ENCODE measurements at places on chromosomes 1 and 21.

DNA sequence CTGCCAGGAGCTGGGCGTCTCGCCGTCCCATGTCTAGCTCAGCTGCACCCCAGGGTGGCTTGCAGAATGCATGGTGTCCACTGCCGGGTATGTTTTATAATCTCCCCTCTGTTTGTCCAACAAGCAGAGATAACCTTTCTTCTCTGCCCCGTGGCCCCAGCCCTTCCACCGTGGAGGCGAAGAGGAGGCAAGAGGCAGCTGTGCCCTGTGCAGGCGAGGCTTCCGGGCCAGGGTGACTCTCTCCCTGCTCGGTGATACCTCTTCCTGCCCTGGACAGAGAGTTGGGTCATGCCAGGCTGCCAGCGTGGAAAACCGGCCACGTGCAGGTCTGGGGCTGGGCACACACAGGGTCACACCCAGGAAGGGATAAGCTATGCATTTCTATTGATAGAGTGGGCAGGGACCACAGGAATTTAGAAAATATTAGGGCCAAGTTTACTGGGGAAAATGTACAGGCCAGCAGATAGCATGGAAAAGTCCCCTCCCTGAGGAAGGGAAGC, at the start of gene TFF2:
TSS of gene TFF2 (minus strand) at position 68 of the 500 bp plus-strand sequence. CDS start at position 31, 37 bp downstream.
- DNase-seq: no peak

GRCh38 chr1:205449750-205450443, 5.9 kb downstream of the BLACAT1 start:
- no peak for DNase-seq

- DNase-seq: no peak
Observed at GRCh38 chr1:61670445-61670844, 54.5 kb downstream of the TM2D1 start.

DNA sequence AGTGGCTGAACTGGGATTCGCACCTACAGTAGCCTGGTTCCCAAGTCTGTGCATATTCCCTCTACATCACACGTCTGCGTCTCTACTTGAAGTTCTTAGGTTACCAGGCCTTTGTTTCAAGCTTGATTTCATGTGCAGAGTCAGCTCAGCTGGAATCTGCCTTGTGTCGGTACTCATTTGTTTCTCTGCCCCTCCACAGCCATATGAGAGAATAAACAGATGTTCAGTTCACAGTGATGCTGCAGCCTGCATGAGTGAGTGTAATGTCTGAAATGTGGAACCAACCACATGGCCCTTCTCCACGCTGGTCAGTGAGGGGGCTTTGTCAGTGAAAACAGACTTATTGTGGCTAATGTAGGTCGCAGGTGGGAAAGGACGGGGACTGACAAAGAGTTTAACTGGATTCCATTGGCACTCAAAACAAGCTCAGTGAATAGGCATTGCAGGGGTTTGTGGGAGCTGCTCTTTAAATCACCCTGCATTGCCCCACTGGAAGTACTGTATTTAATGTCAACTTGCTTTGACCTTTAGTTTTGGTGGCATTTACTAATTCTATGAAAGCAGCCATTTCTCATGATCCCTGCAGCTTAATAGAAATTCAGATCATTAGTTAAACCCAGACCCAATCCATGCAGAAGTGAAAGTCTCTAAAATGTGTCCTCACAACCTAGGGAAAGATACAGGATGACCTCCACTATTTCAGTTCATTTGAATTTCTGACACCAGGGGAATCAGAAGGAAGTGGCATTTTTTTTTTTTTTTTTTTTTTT, 136.4 kb upstream of the FAM78B start:
- DNase-seq: no peak

DNA sequence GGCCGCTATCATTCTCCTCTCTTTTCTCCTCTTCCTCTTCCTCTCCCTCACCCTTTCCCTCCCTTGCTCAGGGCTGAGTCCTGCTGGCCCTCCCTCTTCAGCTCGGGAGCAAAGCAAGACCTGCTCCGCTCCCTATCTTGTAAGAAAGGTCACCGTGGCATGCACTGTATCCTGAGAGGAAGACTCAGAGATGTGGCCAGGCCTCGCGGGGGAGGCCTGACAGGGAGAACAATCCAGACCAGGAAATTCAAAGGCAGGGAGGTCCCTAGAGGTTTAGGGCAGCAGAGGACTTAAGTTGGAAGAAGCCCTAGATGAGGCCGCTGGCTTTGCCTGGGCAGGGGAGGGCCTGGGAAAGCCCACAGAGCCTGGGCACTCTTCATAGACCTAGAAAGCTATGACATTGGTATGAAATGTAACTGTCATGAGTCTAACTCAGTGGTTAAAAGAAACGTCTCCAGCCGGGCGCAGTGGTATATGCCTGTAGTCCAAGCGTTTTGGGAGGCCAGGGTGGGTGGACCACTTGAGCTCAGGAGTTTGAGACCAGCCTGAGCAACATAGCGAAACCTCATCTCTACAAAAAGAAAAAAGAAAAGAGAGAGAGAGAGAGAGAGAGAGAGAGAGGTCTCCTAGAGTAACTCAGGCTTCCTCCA, 14.6 kb upstream of the PTAFR start:
- DNase-seq: no peak

DNA sequence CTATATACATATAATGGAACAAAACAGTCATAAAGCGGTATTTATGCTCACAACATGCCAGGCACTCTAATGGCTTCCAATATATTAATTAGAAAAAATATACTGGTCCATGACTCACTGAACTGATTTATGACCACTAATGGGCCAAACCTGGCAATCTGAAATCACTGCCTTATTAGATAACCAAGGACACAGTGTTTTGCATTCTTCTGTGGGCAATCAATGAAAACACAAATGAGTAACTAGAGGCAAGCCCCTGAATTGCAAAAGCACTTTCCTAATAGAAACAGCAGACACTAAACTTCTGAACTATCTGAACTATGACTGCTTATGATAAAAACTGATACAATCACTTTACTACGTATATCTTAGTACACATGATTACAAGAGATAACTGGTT, 3.5 kb downstream of the GCLM start:
- no peak for DNase-seq

GRCh38 chr1:215569986-215570824, 3.1 kb downstream of the KCTD3 start:
- no peak for DNase-seq

DNA sequence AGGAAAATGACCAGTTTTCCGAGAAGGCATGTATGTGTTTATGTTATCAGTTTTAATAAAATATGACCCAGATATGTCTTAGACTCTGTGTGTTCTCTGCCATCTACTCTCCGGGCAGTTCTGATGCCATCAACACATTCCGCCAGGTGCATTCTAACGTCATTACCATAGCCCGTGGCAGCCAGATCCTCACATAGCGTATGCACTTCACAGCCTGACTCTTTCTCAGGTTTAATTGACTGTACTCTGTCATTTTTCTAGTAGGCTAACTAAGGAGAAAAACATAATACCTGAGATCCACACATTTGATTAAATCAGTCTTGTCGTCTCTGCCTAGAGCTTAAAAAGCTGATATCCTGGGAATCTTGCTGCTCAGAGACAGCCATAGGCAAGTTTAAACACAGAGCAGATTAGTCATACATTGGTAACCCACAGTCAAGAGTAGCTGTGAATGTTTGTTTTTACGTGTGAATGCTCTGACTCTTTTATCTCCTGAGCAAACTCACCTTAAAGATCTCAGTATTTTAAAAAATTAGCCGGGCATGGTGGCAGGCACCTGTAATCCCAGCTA, 175.9 kb downstream of the GREM2 start:
- DNase-seq: no peak

DNA sequence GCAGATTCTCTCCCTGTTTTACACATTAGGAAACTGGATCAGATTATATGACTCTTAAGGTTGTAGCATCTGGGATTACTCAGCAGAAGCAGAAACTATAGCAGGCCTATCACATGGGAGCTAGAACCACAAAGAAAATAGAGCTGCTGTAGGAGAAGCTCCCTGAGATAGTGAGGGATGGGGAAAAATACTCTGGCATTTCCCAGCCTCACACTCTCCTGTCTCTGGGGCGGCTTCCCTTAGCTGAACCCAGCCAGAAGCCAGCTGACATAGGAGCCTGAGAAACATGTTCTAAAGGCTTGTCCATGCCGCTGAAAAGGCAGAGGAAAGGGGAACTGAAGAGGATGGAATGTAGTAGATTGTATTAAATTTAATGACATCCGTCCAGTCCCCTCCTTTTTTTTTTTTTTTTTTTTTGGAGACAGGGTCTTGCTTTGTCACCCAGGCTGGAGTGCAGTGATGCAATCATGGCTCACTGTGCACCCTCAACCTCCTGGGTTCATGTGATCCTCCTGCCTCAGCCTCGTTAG, 76.8 kb upstream of the DNAJC6 start:
- no peak for DNase-seq

DNA sequence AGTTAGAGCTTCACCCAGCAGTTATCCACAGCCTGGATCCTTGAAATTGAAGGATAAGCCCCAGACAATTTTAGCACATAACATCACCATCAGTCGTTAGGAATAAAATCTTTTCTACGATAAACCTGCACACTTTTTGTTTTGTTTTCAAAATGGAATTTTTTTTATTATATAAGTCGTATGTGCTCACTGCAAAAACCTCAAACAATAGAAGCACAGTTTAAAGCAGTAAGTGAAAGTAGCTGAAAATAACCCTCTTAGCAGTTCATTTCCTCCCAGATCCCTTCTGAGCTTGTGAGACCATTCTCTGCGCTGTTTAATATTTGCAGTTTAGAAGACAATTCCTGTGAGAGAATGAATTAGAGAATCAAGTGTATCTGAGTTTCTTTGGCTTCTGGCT, 38.3 kb downstream of the ELK4 start:
- no peak for DNase-seq

DNA sequence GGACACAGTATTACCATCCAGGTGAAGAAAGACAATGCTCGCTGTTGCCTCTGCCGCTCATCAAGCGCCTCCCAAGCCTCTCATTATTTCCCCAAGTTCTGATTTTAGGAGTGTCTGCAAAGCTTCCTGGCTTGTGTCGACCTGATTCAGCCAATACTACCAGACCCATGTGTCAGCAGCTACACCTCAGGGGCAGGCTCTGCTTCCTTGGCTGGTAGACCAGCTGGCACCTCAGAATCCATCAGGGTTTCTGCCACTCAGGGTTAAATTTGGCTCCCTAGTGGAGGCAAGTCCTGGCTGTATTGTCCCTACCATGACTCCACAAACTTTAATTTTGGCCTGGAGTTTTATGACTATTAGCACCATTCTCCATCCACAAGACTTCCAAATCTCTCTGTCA, 35.4 kb downstream of the SUSD4 start:
- DNase-seq: no peak

- DNase-seq: no peak
Observed at GRCh38 chr1:111565079-111565478, 54.5 kb upstream of the RAP1A start.

- DNase-seq: no peak
Observed at GRCh38 chr1:217272385-217272784, 358.5 kb downstream of the GPATCH2 start.

GRCh38 chr1:45213892-45214291, 7.5 kb upstream of the ZSWIM5 start:
- DNase-seq: no peak

DNA sequence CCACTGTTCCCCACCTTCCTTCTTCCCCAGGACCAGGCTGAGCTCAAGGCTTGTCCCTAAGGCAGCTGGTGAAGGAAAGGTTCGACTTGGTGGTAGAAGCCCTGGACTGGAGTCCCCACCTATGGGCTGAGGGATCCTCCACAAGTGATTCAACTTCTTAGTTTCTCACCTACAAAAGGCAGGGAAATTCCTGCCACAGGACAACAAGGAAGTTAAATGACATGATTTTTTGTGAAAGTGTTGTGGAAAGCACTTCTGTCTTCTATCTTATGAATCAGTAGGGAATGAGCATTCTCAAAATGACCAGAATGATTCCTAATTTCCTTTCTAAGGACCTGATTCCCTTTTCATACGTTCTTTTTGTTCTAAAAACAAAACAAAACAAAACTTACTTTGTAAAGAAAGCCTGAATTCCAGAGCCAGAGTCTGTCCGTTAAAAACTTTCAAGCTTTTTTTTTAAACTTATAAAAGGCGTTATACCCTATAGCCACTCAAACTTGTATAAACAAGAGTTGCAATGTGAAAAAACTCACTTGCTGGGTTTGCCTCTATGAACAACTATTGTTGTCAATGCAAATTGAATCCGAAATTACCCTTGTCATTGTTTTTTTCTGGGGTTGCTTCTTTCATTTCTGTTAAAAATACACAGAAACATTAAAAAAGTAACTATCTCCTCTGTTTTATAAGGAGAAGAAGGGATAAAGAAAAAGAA, 12.2 kb downstream of the KCNJ15 start:
- no peak for DNase-seq

- no peak for DNase-seq
Observed at GRCh38 chr1:232432313-232432712, 197.6 kb downstream of the SIPA1L2 start.

GRCh38 chr21:33064623-33065390, 5.1 kb upstream of the OLIG1 start:
- DNase-seq: no peak

GRCh38 chr1:35857830-35858229, 25.2 kb upstream of the AGO1 start:
- DNase-seq: no peak

GRCh38 chr1:44962729-44963128, 23.7 kb downstream of the EIF2B3 start:
- DNase-seq: no peak

GRCh38 chr21:41763996-41764395, 2.9 kb downstream of the RIPK4 start:
- no peak for DNase-seq

DNA sequence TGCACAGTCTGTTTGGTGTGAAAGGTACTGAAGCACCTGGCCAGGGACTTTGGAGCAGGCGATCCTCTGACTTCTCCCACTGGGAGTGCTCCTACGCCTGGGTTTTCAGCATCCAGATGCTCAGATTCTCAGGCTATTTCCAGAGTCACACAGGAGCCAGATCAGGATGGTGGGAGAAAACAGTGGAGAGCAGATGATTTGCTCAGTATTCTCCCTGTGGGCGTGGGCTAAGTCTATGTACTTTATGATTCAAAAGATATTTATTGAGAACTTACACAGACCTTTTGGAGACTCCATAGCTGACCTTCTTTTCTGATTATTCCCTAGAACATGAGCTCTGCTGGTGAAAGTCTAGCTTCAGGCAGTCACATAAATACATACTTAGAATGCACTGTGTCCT, 134.6 kb downstream of the TENT5C start:
- no peak for DNase-seq

GRCh38 chr1:6950001-6950765, 164.9 kb downstream of the CAMTA1 start:
- no peak for DNase-seq

DNA sequence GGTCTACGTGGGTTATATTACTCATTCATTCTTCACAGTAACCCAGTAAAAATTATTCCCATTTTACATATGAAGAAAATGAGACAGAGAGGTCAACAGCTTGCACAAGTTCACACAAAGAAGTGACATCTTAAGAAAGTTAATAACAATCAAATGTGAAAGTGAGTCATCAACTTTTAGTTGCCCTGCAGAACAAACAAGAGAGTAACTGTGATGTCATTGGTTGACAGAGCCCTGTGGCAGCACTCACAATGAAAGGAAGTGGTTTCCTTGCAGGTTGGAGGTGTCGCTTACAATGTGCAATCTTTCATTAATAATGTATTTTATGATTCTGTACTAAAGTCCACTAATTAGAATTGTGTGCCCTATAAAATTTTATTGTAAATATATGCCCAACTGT, 369.6 kb downstream of the RYR2 start:
- DNase-seq: no peak

GRCh38 chr1:52676249-52676903, 21.8 kb downstream of the COA7 start:
- no peak for DNase-seq
